Naive thymus-derived CD4-positive, alpha-beta T cell (primary cell): ENCODE measurements at places on chromosomes 3 and 15. TPM values are rescaled to one million over a fixed set of nuclear protein-coding genes. Genes with fewer than 3 reads are reported as not detected.

ALDH1L1 gene
- not detected for total RNA-seq

CFAP20DC gene
- not detected for total RNA-seq

RASL12 gene
- not detected in 2 replicates for total RNA-seq

TNFSF10 gene
- 45.4 TPM for total RNA-seq

ARNT2 gene
- not detected for total RNA-seq

MESP2 gene
- total RNA-seq, result not detected

BMF gene
- total RNA-seq, result 19.6 TPM

SPATA12 gene
- not detected for total RNA-seq

EOMES gene
- total RNA-seq, result 9.5 TPM

CCDC80 gene
- total RNA-seq, result 0.05 TPM
